ENCODE measurements at places on chromosomes 1 and 21. TPM values are rescaled to one million over a fixed set of nuclear protein-coding genes. Genes with fewer than 3 reads are reported as not detected.

GRCh38 chr1:111825217-111825616 lies 69.5 kb downstream of the DDX20 start:
- no peak for DNase-seq

- peak; percentile 72 for DNase-seq
Measured at GRCh38 chr1:3283849-3284248, 170.6 kb upstream of the ARHGEF16 start.

Gene LRRC38
- not detected for polyA plus RNA-seq

- no peak for DNase-seq
Measured at GRCh38 chr1:25902462-25902861, 3.8 kb downstream of the STMN1 start.

Gene MUL1
- 3.5 TPM for polyA plus RNA-seq

Gene BATF3
- polyA plus RNA-seq: 3.1 TPM

DNA sequence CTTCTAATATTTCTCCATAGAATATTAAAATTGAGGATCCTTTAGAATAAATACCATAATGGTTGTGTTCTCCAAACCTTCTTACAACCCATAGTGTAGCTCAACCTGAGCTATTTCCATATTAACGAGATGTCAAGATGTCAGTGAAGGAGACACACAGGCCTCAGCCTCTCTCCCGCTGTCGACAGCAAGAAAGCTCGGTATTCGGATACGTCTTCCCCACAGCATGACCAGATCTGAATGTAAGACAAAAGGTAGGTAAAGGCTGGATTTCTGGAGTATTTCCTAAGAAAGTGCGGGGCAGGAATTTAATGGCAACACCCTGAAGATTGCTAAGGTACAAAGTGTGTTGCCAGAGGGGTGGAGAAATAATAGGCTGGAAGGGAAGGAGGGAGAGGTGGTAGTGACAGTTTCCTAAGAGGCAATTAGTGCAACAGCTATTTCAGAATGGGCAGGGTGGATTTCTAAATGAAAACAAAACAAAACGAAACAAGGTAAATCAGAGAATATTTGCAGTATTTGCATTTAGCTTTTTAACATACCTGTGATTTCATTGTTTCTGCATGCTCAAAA lies 1.7 kb downstream of the ADSS2 start:
- DNase-seq: no peak

Gene FCRL5
- polyA plus RNA-seq: 0.02 TPM

Gene CSMD2
- polyA plus RNA-seq: 0.38 TPM

Gene SPRR2G
- polyA plus RNA-seq: not detected

DNA sequence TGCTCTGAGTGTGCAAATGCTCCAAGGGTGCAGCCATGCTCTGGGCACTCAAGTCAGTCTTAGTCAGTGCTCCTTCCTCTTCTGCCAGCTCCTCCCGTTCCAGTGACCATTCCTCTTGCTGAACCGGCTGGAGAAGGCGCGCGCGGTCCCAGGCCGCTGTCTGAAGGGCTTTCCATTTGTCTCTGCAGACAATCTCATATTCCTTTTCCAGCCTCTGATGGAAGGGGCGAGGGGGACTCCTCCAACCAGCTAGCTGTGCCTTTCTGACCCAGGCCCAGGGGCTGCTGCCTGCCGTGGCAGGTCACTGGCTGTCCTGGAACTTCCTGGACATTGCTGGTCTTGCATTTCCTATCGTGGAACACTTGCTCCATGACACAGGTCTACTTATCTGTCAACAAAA lies 67.5 kb downstream of the RIPK4 start:
- no peak for DNase-seq

- peak; percentile 54 for DNase-seq
Measured at GRCh38 chr1:6475381-6476133, 9.6 kb upstream of the TNFRSF25 start.

Gene PPFIA4
- 0.82 TPM for polyA plus RNA-seq

Gene EPHA10
- 2.2 TPM for polyA plus RNA-seq

Gene C1orf105
- not detected for polyA plus RNA-seq

Gene CD5L
- polyA plus RNA-seq: not detected

DNA sequence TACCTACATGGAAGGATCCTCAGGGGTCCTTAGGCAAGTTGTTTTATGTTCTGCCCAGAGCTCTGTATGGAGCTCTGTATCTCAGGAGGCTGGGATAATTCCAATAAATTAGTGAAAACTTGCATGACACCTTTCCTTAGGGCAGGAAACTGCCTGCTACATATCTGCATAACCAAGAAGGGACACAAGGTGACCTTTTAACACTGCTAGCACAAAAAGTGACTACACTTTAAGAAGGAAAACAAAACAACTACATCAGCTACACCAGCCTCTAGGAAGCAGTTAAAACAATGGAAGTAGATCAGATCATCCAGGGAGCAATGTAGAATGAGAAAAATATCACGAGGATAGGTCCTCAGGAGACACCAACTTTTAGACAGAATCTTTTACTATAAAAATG lies 93.9 kb downstream of the TNFSF18 start:
- no peak for DNase-seq

- no peak for DNase-seq
Measured at GRCh38 chr1:68401506-68401905, 48.2 kb downstream of the RPE65 start.

Gene FAM151A
- 0.21 TPM for polyA plus RNA-seq

Gene NFASC
- 12.7 TPM for polyA plus RNA-seq

Measured in pancreas (tissue), 10 donors.